Activated T-cell treated with anti-CD3 and anti-CD28 coated beads, Interleukin-2, amount 50 U/mL, for 1 hour (primary cell): ENCODE measurements at places on chromosomes 12 and 14.
A peak's percentile ranks its signal among the peaks of the same experiment; 100 is the strongest.

DNA sequence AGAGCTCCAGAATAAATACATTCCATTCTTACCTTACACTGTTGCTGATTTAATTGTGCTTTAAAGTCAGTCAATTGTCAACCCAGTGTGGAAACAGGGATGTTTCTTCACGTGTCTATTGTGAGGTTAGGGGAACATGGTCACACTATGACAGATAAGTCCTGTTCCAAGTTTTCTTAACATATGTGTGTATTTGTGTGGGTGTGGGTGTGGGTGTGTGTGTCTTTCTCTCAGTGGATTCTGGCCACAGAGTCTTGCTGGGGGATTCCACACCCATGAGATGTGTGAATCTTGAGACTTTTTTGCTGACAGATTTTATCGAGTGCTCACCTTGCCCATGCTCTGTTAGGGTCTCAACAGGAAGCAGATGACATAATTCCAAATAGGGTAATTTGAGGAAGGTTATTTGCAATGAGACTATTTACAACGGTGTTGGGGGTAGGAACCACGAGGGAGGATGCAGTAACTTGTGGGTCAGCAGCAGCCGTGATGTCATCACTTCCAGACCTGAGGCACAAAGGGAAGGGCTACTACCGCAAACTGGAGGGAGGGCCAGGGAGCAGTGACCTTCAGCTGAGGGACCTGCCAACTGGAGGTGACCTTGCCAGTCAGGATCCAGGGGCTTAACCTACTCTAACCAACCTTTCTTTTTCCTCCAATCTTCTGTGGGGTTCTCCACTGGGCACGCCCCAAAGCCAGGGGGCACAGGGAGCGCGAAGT is 1.9 kb upstream of the VRK1 start:
- DNase-seq, result no peak

DNA sequence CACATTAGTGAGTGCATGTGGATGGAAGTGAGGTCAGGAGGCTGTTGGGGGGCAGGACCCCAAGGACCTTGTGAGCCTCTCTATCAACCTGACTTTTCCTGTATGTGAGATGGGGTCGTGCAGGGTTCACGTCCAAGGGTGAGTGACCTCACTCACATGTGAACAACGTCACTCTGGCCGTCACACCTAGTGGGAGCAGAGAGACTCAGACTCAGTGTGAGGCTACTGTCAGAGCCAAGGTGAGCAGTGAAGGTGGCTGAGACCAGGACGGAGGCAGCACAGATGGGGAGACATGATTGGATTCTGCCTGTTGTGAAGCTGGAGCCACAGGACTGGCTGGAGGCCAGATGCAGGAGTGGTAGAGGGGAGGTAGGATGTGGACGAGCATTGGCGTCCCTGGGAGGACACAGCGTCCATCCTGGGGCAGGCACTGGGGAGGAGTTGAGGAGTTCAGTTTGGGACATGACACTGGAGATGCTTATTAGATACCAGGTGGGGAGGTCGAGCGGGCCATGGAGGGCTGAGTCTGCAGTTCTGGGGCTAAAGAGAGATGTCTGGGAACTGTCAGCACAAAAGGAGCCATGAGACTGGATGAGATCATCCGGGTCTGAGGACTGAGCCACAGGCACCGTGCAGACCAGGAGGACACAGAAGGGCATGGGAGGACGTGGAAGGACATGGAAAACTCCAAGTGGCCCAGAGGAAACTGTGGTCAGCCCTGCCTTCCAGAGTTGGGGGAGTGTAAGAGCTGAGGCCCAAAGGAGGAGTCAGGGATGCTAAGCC is 92.8 kb downstream of the LGMN start:
- DNase-seq, result no peak

DNA sequence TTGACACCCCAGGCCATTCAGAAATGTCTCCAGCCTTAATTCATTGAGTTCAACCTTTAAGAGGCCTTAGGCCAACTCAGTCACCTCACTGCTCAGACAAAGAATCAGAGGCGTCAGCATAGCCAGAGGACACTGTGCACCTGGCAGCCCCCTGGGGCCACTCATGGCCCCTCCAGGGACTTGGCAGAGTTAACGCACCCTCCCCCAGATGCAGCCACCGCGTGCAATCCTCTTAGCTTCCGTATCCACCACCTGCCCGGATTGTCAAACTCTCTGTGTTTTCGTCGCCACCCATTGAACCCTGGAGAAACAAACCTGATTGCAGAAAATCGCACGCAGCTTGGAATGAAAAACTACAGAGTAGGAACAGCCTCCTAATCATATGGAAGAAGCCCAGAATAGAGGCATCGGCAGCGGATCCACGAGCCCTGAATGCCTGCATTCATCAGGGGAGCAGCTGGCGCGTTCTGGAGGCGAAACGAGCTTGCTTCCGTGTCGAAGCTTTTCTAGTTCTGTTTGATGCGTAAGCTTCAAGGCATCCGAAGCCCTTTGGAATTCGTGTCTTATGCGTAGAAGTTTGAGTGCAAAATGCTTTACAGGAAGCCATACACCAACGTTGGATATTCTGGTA is 22.4 kb downstream of the BRI3BP start:
- DNase-seq, result no peak

DNA sequence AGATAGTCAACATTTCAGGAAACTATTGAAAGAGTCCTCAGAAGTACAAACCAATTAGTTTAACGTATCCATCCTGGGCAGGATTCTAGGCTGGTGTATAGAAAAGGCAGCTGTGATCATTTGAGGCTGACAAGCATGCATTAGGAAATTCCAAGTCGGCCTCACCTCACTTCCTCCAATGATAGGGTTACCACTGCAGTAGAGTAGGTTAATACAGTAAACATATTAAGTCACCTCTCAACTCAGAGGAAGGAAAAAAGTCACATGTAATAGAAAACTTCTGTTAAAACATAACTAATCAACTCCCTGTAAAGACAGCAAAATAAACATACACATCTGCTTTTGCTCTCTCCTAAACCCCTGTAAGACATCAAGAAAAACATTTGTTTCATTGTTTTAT is 33.5 kb downstream of the MED13L start:
- DNase-seq, result no peak

GRCh38 chr12:72094490-72094889 is 155.8 kb downstream of the TPH2 start:
- DNase-seq, result no peak

DNA sequence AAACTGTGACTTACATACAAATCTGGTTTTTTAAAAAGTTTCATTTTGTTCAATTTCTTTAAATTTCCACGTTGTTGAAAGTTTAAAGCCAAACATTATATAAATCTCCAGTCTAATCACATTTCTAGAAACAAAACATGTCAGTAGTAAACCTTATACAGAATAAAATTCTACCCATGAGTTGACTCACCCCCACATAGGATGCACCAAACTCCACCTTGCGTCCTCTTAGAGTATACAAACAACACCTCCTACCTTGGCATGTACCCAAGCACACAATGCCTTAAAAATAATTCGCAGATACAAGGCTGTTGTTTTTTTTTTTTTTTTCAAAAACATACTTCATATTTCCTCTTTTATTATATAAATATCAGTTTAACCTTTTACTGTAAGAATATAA is 3.3 kb downstream of the FBXL14 start:
- no peak for DNase-seq

GRCh38 chr12:124940143-124940392 is 25.6 kb upstream of the UBC start:
- no peak for DNase-seq

- peak; percentile 54 for DNase-seq
Measured at GRCh38 chr12:11981121-11981733, 89.5 kb upstream of the BCL2L14 start.

DNA sequence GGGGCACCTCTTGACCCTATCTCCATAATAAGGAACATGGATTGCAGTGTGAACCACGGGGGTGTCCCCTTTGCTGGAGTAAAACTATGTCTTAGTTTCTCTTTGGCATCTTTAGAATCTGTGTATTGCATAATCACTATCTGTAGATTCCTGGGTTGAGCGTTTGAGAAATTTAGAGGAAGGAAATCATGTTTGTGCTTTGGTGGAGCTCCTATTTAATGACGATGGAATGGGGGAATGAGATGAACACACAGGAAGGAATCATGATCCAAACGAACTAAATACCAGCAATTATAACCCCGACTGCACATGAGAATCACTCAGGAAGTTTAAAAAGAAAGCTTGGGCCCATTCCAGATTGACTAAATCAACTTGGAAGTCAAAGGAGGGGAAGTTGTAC is 1.3 kb upstream of the MYG1 start:
- DNase-seq, result no peak

GRCh38 chr12:111304642-111305071 is 64.2 kb downstream of the PHETA1 start:
- DNase-seq, result peak; percentile 44

GRCh38 chr12:53981634-53982565 is 3.0 kb upstream of the HOXC10 start:
- no peak for DNase-seq

- DNase-seq, result no peak
Measured at GRCh38 chr14:92945544-92945943, 22.6 kb downstream of the CHGA start.

DNA sequence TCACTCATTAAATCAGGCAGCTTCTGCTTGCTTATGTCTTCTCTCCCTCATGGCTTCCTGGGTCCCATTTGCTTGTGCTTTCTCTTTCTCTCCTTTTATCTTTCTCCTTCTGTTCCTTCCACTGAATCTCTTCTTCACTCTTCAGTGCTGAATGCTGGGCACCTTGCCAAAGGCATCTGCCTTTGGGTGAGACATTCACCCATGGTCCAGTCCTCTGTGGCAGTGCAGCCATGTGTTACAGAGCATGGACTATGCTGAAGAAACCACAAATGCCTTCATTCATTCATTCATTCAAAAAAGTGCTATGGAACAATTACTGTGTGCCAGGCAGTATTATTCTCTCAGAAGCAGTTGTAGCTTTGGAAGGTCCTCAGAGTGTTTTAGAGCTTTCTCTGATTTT is 344.4 kb upstream of the STXBP6 start:
- DNase-seq, result no peak

DNA sequence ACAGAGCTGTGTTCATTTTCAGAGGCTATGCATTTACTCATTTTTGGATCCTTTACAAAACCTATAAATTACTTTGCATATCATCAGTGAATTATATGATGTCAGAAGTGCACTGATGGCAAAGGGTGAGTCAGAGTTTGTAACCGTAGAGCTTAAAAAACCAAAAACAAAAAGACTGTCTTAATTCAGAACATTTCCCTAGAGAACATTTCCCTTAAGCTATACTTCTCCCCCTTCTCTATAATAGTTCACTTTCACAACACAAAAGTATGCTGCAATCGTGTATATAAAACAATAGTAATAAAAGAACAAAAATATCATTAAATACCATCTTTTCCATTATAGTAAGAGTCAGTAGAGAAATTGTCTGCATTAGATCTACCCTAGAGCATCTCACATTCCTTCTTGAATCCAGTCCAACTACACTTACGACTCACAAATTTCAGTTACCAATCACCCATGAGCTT is 934.9 kb downstream of the LRFN5 start:
- no peak for DNase-seq

DNA sequence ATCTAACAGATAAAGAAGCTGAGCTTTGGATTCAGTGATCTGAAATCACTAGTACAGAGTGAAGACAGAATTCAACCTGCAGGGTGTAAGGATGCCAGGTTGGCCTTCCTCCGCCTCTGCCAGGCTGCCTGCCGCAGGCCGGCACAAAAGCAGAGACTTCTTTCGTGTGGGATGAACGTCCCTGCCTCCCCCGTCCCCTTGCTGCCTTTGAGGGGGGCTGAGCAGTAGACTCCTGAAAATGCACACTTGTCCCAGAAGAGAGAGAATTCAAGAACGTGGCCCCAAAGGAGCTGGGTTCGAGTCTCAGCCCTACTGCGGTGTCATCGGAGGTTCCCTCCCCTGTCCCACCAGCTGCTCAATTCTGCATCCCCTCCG is 154.3 kb downstream of the BCL11B start:
- DNase-seq, result no peak

DNA sequence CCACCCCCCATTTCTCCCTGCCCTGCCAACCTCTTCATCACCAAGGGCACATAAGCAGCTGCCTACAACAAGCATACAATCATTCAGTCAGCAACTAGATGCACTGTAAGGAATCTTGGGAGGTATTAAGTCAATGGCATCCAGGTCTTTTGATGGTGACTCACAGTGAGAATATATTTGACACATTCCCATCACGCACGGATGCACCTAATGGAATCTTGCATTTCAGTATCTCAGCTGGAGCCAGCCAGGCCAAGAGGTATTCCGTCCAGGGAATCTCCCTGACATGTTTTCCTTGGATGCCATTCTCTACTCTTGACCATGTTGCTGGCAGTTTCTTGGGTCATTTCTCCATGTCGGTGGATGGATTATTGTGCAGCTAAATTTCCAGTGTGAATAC is 73.9 kb upstream of the CAPRIN2 start:
- DNase-seq, result no peak

- DNase-seq, result no peak
Measured at GRCh38 chr12:78559416-78559815, 305.2 kb upstream of the SYT1 start.

- DNase-seq, result no peak
Measured at GRCh38 chr12:71057330-71057729, 100.5 kb downstream of the TSPAN8 start.

- no peak for DNase-seq
Measured at GRCh38 chr14:20998674-20999366, at the start of gene SLC39A2. SLC39A2 (plus strand) TSS chr14:20999293; CDS start chr14:20999447, 154 bp downstream.

DNA sequence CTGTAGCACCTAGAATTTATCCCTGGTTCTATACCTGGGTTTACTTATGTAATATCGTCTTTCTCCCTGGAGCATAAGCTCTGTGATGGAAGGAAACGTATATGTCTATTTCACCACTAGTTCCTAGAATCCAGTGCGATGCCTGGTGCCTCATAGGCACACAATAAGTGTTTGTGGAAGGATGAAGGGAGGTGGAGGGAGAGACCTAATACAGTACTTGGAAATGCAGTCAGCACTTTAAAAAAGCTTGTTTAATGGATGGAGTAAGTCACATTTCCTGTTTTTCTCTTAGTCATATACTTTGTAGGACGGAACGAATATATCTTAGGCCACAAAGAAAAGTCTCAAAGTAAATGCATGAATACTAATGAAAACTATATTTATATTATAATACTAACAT is 186.5 kb upstream of the HMGA2 start:
- DNase-seq, result no peak

DNA sequence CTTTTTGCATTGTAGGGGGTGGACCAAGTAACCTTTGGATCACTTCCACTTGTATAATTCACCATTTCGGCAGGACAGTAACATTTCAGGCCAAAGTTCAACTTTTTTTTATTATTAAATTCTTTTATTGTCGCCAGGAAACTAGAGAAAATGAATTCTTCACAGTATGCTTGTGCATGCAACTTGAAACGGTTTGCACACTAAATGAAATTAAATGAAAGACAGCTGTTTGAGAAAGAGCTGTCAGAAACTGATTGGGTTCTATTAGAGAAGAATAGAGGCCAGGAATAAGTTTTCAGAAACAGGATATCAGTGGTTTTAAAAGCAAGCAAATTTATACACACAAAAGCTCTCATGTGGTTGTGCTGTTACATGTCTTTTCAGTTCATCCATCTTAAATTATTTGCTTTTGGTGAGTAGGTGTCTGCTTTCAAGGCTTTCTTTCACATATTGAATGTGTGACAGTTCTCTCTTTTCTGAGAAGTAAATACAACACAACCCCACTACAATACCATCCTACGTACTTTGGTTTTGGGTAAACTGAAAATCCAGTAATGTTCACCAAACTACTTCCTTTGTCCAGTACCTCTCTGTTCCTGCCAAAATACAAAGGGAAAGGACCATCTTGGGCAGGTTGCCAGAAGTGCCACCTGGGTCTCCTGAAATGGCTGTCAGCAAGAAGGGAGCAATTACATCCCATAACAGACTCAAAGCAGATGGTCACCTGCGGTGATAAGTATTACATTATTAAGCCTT is 291.7 kb downstream of the RAD51B start:
- no peak for DNase-seq
